ENCODE measurements at places on chromosomes 6 and 20.
A peak's percentile ranks its signal among the peaks of the same experiment; 100 is the strongest.

DNA sequence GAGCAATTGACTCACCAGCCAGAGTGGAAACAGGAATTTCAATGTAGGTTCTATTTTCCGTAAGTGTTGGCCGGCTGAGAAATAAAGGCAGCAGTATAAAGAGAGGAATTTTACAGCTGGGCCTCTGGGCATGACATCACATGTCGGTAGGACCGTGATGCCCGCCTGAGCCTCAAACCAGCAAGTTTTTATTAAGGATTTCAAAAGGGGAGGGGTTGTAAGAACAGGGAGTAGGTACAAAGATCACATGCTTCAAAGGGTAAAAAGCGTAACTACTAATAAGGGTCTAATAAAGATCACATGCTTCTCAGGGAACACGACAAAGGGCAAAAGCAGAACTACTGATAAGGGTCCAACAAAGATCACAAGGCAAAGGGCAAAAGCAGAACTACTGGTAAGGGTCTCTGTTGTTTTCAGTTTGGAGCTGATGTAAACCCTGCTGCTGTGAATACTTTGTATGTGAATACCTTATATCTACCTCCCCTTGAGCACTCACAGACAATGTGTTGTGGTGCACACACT lies 9.0 kb upstream of the TULP4 start:
- DNase-seq, result no peak

- DNase-seq, result no peak
Measured at GRCh38 chr6:152669895-152670294, 27.8 kb upstream of the MYCT1 start.

- DNase-seq, result no peak
Measured at GRCh38 chr6:69937402-69938136, 71.2 kb downstream of the COL19A1 start.

GRCh38 chr6:105991561-105992314 lies 94.4 kb upstream of the PRDM1 start:
- DNase-seq, result no peak

DNA sequence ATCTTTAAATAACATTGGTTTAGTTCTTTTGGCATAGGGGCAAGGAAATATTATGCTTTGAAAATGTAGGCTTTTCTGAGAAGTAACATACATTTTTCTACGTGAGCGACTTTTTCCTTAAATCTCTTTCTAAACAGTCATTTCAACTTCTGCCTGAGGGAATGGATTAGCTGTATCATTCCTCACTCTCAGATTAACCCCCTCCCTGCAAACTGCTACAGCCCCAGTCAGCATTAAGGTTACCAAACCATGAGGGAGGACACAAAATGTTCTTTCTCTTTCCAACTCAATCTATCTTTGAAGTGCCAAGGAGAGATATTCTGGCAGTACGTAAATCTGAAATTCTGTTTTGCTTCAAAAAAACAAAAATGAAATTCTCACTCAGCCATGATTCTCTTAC lies 231.3 kb upstream of the FLRT3 start:
- no peak for DNase-seq

GRCh38 chr20:47349365-47350180 lies 6.9 kb downstream of the ZMYND8 start:
- DNase-seq, result no peak

- no peak for DNase-seq
Measured at GRCh38 chr6:113731541-113731940, 125.6 kb upstream of the MARCKS start.

DNA sequence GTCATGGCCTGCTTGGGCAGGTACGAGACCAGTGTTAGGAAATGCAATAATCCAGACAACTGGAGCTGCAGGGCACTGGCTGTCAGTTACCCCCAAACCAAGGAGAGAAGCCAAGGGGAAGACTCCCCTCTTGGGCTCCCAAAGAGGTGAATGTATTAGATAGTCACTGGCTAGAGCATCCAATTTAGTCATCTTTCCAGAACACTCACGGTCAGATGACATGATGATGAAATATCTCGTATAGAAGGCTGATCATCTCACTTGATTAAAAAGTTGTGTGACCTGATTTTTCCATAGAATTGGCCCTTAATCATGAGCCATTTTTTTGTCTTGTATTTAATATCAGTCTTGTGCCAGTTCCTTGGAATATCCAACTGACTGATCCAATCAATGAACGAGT lies 40.7 kb downstream of the SLC22A3 start:
- no peak for DNase-seq

DNA sequence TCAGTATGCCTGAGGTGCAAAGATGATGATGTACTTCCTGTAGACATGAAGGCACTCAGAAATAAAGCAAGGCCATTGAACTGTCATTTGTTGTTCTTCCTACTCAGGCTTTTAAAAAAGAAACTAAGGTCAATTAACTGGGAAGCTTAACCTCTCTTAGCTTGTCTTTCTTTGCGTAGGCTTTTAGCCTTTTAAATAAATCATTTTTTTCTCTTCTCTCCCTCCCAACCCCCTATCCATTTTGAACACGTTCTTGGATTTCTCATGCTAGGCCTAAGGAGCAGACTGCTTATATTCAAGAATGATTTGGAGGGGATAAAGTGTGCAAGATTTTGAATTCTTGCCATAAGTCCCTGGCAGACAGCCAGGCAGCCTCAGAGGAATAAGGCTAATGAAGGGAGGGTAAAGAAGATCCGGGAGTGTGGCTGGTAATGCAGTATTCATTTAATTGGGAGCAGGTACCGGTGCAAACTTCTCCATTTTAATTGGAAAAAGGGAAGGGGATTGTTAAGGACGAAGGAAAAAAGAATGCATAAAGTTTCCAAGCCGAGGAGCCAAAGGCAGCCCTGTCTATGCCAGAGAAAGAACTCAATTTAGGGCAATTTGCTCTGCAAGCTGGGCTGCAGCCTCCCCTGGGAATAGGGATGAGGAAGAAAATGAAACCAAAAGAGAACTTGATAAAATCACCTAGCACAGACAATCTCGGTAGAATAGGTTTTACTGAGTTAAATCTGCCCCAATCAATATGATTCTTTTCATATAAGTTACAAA lies 343.8 kb upstream of the MMS22L start:
- peak; percentile 16 for DNase-seq

GRCh38 chr20:5949943-5950270 lies 426 bp downstream of the TRMT6 start:
- DNase-seq, result no peak

Data from HS-5 (cell line).